ENCODE measurements at places on chromosomes 16 and 17. TPM values are rescaled to one million over a fixed set of nuclear protein-coding genes. Genes with fewer than 3 reads are reported as not detected.

The TP53TG3B gene
- total RNA-seq, result not detected

The PFN1 gene
- 179 TPM for total RNA-seq

The CCL1 gene
- not detected for total RNA-seq

The DNAAF1 gene
- not detected for total RNA-seq

The SLC39A11 gene
- 5.5 TPM for total RNA-seq

The GCGR gene
- total RNA-seq, result not detected

The KRTAP4-5 gene
- total RNA-seq, result not detected

The CPSF4L gene
- total RNA-seq, result not detected

The MYCBPAP gene
- 0.43 TPM for total RNA-seq

The TP53TG3D gene
- total RNA-seq, result 0.89 TPM
